Astrocyte of the spinal cord (primary cell): ENCODE measurements at places on chromosomes 13 and 19.

- DNase-seq, result no peak
These were observed 64.2 kb downstream of the MCF2L start for GRCh38 chr13:113033054-113033850.

DNA sequence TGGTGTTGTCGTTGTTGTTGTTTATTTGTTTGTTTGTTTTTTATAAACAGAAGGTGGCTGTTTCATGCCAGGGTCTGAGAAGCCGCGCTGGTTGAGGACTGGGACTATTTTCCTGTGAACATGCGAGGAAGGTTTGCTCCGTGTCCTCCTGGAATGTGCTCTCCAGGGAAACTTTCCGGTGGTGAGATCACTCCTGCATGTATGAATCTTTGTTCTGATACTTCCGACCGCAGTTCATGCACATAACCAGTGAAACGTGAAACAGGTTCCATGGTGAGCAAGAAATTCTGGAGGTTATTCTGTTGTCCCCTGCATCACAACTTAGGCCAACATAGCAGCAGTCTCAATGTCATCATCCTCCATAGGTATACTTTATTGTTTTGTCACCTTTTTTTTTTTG, 187.6 kb upstream of the ARGLU1 start:
- no peak for DNase-seq

- DNase-seq, result no peak
These were observed 130.7 kb upstream of the PEG3 start for GRCh38 chr19:56971230-56971629.

DNA sequence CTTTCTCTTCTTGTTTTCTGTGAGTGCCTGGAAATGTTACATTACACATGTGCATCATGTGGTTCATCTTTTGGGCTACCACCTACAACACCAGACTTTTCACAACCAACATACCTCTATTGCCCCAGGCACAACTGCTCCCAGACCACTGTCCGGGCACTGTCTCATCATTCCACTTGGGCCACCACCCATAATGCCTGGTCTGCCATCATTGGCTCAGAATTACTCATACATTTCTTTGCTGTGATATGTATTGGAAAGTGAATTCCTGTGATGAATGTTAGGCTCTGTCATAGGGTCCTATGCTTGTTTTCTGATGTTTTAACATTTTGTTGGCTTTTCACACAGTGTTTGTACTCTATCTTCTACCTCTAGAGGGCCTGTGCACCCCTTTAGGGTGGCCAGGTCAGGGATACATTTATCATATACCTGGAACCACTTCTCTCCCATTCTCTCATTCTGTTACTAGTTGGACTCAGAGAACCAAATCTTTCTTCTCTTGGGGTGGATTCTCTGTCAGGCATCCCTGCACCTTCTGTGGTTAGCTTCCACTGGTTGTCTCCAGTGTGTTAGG, 172.8 kb downstream of the NHLRC3 start:
- no peak for DNase-seq

- no peak for DNase-seq
These were observed 424.9 kb downstream of the PCDH17 start for GRCh38 chr13:58056426-58056825.

- no peak for DNase-seq
These were observed 75.9 kb downstream of the TNFSF11 start for GRCh38 chr13:42649831-42650230.

- DNase-seq, result no peak
These were observed 396.9 kb downstream of the KCTD12 start for GRCh38 chr13:76489274-76489673.

DNA sequence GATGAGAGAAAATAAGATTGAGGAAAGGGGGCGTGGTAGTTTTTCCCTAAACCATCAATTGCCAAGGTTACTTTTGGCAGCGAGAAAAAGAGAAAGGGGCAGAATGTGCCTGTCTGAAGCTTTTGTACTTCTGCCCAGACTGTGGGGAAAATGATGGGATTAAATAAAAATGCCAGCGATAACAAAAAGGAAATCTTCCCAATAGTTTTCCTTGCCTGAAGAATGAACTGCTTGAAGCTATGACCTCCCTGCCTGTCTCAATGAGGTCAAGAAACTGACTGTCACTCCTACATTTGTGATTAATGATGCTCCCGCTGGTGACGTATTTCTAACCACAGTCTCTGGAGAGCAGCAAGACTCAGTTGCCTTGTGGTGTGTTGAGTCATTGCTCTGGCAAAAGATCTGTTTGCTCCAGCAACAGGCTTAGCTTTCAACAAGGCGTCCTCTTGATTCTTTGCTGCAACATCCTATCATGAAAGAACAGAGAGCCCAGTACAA, 1051.5 kb downstream of the DIAPH3 start:
- peak; percentile 98 for DNase-seq

- DNase-seq, result peak; percentile 81
These were observed 23.3 kb downstream of the PRR12 start for GRCh38 chr19:49614096-49614833.

DNA sequence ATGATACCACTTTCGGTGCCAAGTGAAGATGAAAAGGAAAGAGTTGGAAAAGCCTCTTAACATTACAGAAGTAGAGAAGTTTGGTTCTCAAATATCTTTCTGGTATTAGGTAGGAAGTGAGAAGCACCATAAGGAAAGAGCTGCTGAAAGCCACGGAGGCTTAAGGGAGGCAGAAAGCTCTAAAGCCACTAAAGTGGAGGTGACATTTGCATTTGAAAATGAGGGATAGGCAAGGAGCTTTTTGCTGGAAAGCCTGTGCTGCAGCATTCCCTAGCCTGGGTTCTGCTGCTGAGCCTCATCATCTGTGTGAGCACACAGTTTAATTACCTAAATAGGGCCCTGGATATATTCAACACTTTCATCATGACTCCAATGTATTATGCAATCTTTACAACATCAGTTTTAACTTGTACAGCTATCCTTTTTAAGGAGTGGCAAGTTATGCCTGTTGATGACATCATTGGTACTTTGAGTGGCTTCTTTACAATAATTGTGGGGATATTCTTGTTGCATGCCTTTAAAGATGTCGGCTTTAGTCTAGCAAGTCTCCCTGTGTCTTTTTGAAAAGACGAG, 315.4 kb downstream of the RBM26 start:
- no peak for DNase-seq

DNA sequence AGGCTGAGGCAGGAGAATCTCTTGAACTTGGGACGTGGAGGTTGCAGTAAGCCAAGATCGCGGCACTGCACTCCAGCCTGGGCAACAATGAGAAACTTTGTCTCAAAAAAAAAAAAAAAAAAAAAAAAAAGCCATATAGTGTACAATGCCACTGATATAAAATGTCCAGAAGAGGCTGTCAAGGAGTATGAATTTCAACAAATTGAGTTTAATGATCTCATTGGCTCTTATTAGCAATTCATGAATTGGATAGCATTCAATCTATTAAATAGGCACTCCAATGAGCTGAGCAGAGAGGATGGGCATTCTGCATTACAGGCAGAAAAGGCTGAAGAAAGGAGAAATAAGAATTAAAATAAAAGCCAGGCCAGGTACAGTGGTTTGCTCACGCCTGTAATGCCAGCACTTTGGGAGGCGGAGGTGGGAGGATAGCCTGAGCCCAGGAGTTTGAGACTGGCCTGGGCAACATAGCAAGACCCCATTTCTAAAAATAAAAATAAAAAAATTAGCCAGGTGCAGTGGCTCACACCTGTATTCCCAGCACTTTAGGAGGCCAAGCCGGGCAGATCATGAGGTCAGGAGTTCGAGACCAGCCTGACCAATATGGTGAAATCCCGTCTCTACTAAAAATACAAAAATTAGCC, 757 bp upstream of the LMNB2 start:
- DNase-seq, result no peak

- no peak for DNase-seq
These were observed 12.8 kb upstream of the CERS4 start for GRCh38 chr19:8196271-8196927.

- no peak for DNase-seq
These were observed 4.0 kb downstream of the MAG start for GRCh38 chr19:35295792-35296462.

DNA sequence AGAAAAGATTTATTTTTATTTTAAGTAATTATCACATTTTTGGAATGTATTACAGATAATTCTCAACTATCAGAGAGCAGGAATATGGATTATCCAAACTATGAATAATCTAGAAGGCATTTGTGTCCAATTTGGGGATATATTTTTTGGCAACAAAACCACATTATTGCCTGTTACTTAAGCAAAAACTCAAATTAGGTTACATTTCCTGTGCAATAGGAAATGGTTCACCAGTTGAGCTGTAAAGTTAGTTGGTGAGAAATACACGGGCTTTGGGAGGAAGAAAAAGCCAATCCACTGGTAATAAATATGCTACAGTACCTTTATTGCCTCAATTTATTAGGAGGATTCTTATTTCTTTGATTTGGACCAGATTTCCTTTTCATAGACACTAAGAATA, 1075.2 kb downstream of the PCDH9 start:
- no peak for DNase-seq

DNA sequence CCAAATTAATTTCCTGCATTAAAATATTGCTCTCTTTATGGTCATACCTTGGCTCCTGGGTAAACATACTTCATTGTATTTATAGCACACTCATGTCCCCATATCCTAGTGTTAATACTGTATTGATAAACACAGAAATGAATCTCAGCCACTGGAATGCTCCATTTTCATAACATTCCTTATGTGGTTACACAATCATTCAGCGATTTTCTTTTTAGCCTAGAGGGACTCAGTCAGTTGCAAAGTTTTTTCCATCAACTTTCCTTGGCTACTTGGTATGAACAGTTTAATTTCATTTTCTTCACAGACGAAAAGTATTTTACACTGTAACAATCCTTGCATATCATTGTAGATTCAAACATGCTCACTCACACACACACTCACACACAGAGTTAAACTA, 471.5 kb downstream of the FGF14 start:
- DNase-seq, result no peak

GRCh38 chr19:18939922-18940768, 872 bp downstream of the HOMER3 start:
- DNase-seq, result peak; percentile 67

- no peak for DNase-seq
These were observed 133.8 kb downstream of the MRPL57 start for GRCh38 chr13:21310220-21310619.

- DNase-seq, result peak; percentile 64
These were observed 95.3 kb downstream of the KL start for GRCh38 chr13:33111414-33112110.

DNA sequence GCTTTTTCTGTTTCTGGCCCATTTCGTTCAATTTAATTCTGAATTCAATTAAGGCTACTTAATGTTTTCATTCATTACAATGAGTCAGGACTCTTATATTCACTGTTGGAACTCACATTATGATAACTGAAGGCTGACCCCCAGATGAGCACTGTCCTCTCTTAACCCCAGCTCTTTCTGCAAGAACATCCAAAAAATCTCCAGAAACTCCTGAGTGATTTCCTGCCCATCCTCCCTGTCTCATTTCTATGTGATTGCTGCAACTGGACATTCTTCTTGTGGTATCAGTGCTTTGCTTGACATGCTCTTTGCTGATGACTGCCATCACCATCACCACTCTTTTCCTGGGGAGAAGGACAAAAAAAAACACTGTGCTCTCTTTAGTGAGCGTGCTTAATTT, 240.3 kb downstream of the SPRY2 start:
- DNase-seq, result no peak

DNA sequence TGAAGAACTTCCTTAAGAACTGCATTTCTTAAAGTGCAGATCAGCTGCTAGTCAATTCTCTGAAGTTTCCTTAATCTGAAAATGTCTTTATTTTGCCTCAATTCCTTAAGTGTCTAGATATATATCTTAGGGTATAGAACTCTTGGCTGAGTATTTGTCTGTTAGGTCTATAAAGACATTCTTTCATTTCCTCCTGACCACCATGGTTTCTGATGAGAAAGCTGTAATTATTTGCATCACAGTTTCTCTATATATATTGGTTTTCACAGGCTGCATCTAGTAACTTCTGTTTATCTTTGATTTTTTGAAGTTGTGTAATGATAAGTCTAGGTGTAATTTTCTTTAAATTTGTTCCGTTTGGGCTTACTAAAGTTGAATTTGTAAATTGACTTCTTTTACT, 15.2 kb downstream of the NDFIP2 start:
- DNase-seq, result no peak

GRCh38 chr19:28424077-28424476, 788.9 kb downstream of the UQCRFS1 start:
- DNase-seq, result no peak

GRCh38 chr19:13989487-13989886, 16.6 kb downstream of the RFX1 start:
- DNase-seq, result no peak

DNA sequence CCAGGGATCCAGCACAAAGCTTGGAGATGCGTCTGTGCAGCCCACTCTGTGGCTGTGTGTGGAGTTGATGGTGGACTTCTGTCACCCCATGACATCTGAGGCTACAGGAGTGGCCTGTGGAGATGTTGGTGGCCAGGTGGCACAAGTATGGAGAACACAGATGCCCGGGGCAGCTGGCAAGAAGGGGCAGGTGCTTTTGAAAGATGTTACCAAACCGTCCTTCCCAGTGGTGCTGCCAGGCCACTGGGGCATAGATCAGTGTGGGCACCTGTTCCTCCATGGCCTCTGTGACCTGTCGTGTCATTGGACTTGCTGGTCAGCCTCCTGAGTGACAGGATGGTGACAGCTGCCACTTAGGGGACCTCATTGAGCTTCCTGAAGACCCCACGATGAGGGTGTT, 36.2 kb downstream of the KDM4B start:
- DNase-seq, result no peak

- DNase-seq, result peak; percentile 51
These were observed 209.6 kb downstream of the VWA8 start for GRCh38 chr13:41751277-41751676.
